ENCODE measurements at places on chromosomes 1 and 21.

DNA sequence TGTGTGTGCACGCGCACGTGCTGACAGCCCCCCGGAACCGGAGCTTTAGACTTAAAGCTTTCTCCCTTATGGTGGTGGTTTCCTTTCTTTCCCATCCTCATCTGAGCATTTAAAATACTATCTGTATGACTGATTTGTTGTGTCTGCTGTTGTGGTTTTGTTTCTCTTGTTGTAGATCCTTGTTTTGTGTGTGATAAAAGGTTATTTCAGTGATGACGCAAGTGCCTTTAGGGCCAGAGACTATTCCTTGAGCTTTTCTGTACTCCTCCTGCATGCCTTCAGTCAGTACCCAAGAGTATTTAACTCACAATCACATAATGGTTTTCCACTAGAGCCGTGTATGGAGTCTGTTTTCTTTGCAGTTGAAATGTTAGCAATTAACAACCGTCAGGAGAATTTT lies 45.4 kb downstream of the LCA5L start:
- DNase-seq: no peak

GRCh38 chr1:46021046-46021996 lies 111.1 kb downstream of the PIK3R3 start:
- no peak for DNase-seq

DNA sequence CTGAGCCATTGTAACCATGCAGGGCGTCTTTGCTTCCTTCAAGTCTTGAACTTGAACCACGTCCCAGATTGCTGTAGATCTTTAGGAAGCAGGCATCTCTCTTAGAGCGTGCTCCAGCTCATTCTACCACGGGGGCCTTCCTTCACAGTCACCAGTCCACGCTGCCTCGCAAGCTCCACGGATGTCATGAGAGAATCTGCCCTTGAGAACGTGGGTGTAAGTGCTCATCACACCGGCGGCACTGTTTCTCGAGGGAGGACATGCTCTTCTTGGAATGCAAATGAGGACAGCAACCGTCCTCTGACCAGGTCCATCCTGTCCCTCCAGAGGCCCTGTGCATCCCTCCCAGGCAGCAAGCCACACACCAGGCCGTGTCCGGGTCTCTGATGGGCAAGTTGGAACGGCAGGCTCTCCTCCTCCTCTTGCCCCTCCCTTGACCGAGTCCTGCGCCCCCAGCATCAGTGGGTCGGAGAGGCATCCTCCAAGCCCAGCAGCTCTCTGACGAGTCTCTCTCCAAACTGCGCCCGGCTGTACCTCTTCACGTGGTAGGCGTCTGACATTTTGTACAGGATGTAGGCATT lies 103.1 kb downstream of the PGBD5 start:
- no peak for DNase-seq

DNA sequence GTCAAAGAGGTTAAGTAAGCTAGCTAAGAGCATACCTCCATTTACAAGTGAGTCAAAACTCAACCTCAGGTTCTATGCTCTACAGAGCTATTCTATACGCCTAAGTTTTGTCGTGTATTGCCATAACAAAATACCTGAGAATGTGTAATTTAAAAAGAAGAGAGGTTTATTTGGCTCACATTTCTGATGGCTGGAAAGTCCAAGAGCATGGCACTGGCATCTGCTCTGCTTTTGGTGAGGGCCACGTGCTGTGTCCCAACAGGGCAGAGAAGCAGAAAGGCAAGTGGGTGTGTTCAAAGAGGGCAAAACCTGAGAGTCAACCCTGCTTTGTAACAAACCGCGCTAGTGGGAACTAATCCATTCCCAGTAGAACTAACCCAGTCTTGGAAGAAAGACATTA lies 60.9 kb upstream of the POU2F1 start:
- DNase-seq: no peak

- no peak for DNase-seq
Measured at GRCh38 chr1:52917156-52917555, 4.4 kb downstream of the ECHDC2 start.

- no peak for DNase-seq
Measured at GRCh38 chr1:55696181-55696754, 481.1 kb upstream of the USP24 start.

DNA sequence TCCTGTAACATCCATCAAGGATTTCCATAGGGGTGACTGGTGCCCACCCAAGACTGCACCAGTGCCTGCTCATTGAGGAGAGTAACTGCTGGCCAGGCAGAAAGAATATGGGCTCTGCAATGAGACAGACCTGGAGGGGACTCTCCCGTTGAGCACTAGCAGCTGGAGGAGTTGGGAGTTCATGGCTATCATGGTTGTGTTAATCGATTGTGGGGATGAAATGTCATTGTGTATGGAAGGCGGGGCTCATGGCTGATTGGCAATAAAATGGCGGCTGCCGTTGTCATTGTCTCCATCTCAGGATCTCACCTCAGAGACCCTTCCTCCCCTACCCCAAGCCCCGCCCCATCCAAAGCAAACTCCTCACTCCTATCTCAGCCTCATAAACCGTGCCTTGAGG lies 3.9 kb downstream of the TMEM125 start:
- no peak for DNase-seq

- no peak for DNase-seq
Measured at GRCh38 chr1:103365860-103366569, 159.5 kb upstream of the RNPC3 start.

DNA sequence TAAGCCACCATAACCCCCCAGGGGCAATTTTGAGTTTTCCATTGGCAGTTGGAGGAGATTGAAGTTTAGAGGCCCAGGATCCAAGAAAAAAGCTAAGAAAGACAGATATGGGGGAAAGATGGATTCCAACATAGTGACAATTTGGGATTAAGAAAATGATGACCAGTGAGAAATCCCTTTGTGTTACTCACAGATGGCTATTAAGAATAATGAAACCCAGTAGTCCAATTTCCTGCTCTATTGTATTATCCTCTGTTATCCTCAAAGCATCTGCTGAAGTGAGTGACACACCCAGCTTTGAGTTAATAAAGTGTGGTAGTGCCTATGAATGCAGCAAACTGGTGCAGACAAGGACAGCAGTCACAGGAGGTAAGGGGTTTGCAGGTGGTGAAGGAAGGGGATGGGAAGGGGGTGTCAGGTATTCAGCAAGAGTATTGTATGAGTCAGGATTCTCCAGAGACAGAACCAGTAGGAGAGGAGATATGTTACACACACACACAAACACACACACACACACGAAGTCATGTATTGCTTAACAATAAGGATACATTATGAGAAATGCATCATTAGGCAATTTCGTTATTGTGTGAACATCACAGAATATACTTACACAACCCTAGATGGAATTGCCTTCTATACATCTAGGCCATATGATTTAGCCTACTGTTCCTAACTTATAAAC lies 112.4 kb upstream of the VANGL1 start:
- no peak for DNase-seq

DNA sequence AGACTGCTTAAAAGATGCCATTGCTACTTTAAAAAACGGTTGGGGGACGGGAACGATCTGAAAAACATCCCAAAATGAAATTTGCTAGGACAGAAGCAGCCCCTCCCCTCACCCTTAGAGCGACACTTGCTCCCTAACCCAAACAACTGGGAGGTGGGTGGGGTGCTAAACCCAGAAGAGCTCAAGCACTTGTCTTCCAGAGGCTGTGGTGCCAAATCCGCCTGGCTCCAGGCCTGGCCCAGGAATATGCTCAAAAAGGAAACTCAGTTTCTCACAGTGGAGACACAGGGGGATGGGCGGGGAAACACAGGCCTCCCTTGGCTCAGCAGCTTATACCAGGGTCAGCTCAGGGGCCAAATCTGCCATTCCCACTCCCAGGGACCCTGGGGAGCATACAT lies 644 bp upstream of the PBXIP1 start:
- no peak for DNase-seq

DNA sequence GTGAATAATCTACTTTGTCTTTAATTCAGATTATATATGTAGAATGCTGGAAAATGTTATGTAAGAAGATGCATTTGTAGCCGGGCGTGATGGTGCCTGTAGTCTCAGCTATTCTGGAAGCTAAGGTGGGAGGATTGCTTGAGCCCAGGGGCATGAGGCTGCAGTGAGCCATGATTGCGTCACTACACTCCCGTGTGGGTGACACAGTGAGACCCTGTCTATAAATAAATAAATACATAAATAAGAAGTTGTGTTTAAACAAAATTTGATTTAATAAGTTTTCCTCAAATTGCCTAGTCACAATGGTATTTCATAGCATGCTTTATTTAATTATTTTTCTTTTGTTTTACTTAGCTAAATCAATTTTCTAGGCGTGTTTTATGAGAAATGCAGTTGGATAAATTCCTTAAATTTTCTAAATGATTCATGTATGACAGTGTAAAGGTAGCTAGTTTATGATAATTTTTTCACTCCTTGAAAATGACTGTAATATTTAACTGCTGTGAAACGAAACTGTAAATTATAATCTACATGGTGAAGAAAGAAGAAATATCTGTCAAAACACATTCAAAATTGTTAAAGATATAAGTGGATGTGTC lies 232.6 kb downstream of the SRGAP2C start:
- DNase-seq: no peak

DNA sequence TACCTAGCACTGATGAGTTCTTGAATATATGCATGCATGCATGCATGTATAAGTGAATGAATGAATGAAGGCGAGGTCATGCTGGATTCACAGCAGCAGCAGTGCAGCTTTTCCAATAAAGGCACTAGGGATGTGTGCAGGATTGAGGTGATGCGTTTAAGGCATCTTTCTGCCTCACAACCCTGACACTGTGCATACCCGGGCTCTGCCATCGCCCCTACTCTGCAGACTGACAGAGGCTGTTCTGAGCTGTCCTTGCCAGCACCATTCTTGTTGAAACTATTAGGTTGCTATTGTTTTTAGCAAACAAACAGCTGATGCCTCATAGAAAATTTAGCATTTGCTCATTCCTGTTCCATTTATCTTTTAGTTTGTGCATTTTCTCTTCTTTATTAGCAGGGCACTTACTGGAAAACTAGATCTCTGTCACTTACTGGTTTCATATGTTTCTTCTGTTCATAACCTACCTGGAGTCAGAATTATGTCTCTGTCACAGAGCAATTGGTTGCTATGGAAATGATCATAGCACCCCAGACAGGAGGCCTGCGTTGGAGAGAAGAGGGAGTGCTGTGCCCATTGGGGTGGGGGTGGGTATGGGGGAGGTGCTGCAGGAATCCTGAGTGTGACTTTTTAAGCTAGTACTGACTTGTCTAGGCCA lies 79.0 kb downstream of the CD58 start:
- no peak for DNase-seq

DNA sequence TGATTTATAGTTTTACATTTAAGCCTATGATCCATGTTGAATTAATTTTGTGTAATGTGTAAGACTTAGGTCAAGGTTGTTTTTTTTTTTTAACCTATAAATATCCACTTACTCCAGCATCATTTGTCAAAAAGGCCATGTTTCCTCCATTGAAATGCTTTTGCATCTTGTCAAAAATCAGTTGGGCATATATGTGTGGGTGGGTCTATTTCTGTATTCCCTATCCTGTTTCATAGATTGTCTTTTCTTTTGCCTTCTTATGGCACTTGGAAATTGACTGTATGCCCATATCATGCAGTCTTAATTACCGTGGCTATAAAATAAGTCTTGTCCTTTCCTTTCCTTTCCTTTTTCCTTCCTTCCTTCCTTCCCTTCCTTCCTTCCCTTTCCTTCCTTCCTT lies 138.2 kb downstream of the PRDM2 start:
- DNase-seq: no peak

DNA sequence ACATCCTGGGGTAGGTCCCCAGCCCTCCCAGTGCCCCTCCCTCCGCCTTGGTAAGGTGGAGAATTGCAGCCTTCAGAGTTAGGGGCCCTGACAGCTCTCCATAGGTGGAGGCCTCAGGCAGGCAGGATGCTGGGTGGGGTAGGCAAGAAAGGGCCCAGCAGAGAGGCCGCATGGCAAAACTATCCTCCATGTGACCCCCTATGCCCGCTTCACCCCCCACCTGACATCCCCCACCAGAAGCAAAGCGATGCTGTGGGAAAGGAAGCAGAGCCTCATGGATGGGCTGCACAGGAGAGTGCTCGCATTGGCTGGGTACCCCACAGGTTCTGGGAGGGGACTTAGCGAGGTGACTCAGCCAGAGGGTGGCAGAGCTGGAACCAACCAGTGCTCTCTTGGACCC lies 1.6 kb downstream of the S100A9 start:
- DNase-seq: no peak

- no peak for DNase-seq
Measured at GRCh38 chr1:232596666-232597303, 33.1 kb downstream of the SIPA1L2 start.

DNA sequence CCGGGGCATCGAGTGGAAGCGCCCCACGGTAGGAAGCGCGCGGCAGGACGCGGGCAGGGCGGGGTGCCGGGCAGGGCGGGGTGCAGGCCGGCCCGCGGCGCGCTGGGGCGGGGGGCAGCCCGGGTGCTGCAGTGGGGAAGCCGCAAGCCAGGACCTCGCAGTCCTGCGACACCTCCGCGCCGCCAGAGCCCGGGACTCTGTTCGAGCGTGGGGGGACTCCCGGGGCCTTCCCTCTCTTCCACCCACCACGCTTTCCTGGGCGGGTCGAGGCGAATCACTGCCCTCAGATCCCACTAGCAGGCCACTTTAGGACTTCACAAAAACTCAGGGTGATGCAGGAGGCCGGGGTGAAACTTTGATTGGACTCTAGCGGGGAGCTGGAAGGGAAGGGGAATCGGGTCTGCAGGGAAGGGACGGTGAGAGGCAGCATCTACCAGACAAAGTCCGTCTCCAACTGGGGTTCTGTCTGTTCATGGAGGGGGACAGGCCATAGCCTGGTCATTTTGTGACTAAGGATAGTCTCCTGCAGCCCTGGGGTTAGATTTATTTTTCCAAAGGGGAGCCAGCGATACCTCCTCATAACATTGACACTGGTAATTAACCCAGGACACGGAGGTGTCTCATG lies 623 bp downstream of the CAPN2 start:
- peak; percentile 92 for DNase-seq

DNA sequence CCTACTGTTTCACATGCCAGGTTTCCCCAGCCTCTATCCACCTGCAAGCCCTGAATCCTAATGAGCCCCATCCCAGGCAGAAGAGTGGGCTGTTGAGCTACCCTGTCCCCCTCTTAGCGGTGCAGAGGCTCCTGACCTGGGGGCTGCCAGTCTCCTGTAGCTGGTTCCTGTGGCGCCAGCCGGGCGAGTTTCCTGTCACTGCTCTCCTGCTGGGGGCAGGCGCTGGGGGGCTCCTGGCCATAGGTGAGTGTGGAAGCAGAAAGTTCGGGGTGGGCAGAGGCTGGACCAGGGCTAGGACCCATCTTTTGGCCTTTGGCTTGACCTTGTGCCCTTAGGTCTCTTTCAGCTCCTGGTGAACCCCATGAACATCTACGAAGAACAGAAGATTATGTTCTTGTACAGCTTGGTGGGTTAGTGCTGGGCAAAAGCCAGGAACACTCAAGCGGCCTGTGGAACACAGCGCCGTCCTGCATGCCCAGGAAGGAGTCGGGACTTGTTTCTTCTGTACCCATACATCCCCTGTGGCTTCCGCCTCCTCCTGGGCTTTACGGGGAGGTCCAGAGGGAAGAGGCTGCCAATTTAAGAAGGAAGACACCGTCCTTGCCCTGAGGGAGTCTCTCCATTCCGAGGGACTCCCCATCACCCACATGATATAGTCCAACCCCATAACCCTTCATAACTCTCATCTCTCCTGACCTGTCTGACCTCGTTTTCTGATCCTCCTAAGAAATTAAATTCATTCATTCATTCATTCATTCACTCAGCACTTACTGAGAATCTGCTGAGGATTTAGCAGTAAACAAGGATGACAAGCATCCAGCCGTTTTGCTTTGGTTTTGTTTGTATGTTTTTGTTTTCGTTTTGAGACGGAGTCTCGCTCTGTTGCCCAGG lies 939 bp downstream of the DCST1 start:
- no peak for DNase-seq

GRCh38 chr1:47532921-47533792 lies 95.3 kb downstream of the FOXD2 start:
- no peak for DNase-seq
